ENCODE measurements at places on chromosomes 13 and 19. TPM values are rescaled to one million over a fixed set of nuclear protein-coding genes. Genes with fewer than 3 reads are reported as not detected.

GRCh38 chr19:41156207-41156606 lies 36.8 kb upstream of the CYP2S1 start:
- no peaks in the 10 kb centered on the region for H3K4me1 ChIP-seq
- H3K36me3 ChIP-seq, result no peaks in the 10 kb centered on the region
- H3K4me3 ChIP-seq, result no peak overlapping the region
- H3K27ac ChIP-seq, result no peak overlapping the region

Gene C19orf73
- 0.35 TPM for total RNA-seq

Gene LYPD3
- total RNA-seq, result 0.49 TPM

DNA sequence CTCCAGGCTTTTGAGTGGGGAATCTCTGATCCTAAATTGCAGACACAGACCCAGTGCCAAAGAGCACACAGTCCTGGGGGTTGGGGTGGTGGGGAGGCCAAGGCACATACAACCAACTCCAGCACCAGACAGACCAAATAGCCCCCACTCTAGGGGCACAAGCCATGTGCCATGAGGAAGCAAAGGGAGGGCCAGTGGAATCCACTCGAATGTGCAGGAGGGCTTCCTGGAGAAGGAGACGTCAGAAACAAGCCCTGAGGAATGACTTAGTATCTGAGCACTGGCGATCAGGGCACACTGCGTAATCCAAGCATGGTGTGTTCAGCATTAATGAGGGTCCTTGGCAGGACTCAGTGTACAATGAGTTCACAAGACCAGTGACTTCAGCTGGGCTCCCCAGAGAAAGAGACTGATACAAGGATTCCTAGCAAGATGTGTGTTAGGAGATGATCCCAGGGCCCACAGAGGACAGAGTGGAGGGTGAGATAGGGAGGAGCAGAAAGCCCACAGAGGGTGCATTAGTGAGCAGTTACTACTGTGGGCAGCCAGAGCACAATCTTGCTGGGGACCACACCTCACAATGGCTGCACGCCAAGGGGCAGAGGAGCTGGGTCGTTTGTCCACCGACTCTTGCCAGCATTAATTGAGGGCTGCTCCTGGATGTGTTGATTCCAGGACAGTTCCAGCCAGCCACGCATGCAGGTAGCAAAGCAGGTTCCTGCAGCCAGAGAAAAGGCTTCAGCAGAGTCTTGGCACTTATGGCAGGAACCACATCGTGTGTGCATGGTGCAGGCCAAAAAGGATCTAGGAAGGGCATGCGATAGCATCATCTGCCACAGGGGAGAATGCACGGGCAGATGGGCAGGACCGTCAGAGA lies 152.6 kb upstream of the VSTM2B start:
- no peaks in the 10 kb centered on the region for H3K4me1 ChIP-seq
- DNase-seq, result no peak
- H3K36me3 ChIP-seq, result no peaks in the 10 kb centered on the region
- no peak overlapping the region for H3K4me3 ChIP-seq

Gene FARP1
- 37.8 TPM for total RNA-seq

Gene NECTIN2
- 38.4 TPM for total RNA-seq

DNA sequence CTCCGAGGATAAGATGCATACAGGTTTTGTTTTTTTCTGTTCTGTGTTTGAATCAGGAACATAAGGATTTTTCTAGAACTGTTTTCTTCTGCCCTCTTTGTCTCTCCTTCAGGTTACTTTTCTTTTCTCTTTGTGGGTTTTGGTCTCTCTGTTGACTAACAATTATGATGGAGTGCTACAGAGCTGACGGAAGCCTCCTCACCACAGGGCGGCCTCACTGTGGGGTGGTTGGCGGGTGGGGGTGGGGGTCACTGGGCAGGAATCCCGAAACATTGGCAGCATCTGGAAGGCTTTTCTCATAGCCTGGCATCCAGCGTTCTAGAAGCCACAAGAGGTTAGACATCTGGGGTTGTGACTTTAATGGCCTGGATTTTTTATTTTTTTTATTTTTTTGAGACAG lies 12.0 kb upstream of the MATK start:
- H3K36me3 ChIP-seq, result no peaks in the 10 kb centered on the region
- no peak overlapping the region for H3K4me3 ChIP-seq
- H3K27ac ChIP-seq, result no peak overlapping the region
- H3K27me3 ChIP-seq, result peaks cover 33% of the 10 kb centered on the region
- DNase-seq, result no peak

DNA sequence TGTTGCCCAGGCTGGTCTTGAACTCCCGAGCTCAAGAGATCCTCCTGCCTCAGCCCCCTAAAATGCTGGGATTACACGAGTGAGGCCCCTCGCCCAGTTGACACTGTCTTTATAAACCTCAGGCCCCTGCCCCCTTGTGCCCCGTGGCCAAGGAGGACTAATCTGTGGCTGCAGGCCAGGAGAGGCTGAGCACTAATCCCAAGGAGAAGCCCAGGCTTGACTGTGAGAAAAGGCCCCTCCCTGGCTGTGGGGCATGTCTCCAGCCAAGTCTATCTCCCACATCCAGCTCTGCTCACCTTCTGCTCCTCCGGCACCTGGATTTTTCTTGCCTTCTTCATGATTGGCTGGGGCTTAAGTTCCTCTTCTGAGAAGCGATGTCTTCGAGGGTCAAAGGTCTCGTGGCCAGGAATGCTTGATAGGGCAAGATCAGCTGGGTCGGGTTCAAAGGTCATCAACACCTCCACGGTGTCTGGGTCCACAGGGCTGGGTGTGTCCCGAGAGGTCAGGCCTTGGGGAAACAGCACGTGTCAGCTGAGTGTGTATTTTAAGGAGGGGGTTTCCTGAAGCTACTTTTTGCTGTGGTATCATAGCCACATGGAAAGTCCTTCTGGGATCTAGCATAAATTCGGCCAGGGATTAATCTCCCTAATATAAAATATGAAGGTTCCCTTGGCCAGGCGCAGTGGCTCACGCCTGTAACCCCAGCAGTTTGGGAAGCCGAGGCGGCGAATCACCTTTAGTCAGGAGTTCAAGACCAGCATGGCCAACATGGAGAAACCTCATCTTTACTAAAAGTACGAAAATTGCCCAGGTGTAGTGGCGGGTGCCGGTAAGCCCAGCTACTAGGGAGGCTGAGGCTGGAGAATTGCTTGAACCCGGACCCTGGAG lies 3.8 kb downstream of the DBP start:
- peak; percentile 50 for DNase-seq
- H3K4me1 ChIP-seq, result peaks cover 68% of the 10 kb centered on the region
- H3K27me3 ChIP-seq, result no peaks in the 10 kb centered on the region
- peaks cover 15% of the 10 kb centered on the region for H3K36me3 ChIP-seq
- H3K27ac ChIP-seq, result no peak overlapping the region
- H3K4me3 ChIP-seq, result no peak overlapping the region

Gene POU4F1
- 2.4 TPM for total RNA-seq

- DNase-seq, result no peak
- peaks cover 16% of the 10 kb centered on the region for H3K27me3 ChIP-seq
- no peaks in the 10 kb centered on the region for H3K36me3 ChIP-seq
- no peak overlapping the region for H3K4me3 ChIP-seq
These were observed 47.5 kb downstream of the COLGALT1 start for GRCh38 chr19:17602872-17603510.

DNA sequence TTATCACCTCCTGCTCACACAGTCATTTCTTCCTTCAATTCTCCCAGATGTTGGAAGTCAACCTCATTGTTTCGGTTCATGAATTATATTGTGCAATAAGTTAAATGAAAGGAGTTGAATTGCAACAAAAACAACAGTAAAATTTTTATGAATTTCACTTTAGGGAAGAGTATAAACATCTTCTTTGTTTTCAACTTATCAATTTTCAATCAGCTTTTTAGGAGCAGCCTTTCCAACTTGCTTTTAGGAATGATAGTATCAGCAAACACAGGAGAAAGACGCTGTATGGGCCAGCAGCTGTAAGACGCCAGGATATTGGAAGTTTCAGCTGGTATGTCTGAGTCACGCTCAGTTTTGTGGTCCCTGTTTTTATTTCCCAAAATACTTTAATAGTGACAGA lies 132.5 kb upstream of the ARGLU1 start:
- no peaks in the 10 kb centered on the region for H3K27me3 ChIP-seq
- H3K4me3 ChIP-seq, result no peak overlapping the region
- H3K4me1 ChIP-seq, result no peaks in the 10 kb centered on the region
- no peaks in the 10 kb centered on the region for H3K36me3 ChIP-seq
- H3K27ac ChIP-seq, result no peak overlapping the region

DNA sequence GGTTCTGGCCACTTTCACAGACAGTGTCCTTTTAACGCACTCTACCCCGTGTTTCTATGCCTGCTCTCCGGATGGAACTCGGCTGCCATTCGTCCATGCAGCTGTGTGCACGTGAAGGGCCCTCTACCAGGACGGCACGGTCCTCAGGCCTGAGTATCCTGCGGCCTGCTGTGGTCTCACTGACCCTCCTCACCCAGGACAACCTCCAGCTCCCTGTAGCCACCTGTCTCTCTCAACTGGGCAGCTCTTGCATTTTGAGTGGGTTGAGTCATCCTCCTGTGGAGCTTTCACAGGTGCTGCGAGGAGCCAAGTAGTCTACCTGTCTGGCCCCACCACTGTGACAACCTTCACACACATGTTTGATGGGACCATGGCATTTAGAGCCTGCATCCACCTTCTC lies 321.7 kb upstream of the TSHZ3 start:
- H3K4me1 ChIP-seq, result peaks cover 12% of the 10 kb centered on the region
- no peak for DNase-seq
- H3K4me3 ChIP-seq, result no peak overlapping the region
- no peaks in the 10 kb centered on the region for H3K36me3 ChIP-seq
- H3K27me3 ChIP-seq, result no peaks in the 10 kb centered on the region
- no peak overlapping the region for H3K27ac ChIP-seq

Gene ZNF582
- total RNA-seq, result 5.3 TPM

- H3K27me3 ChIP-seq, result no peaks in the 10 kb centered on the region
- no peak for DNase-seq
- no peaks in the 10 kb centered on the region for H3K4me1 ChIP-seq
- H3K36me3 ChIP-seq, result no peaks in the 10 kb centered on the region
These were observed 614.1 kb downstream of the LMO7 start for GRCh38 chr13:76250211-76250610.

Gene CD79A
- 0.49 TPM for total RNA-seq

Gene PEX11G
- total RNA-seq, result 2.5 TPM

Gene RNF225
- not detected for total RNA-seq

DNA sequence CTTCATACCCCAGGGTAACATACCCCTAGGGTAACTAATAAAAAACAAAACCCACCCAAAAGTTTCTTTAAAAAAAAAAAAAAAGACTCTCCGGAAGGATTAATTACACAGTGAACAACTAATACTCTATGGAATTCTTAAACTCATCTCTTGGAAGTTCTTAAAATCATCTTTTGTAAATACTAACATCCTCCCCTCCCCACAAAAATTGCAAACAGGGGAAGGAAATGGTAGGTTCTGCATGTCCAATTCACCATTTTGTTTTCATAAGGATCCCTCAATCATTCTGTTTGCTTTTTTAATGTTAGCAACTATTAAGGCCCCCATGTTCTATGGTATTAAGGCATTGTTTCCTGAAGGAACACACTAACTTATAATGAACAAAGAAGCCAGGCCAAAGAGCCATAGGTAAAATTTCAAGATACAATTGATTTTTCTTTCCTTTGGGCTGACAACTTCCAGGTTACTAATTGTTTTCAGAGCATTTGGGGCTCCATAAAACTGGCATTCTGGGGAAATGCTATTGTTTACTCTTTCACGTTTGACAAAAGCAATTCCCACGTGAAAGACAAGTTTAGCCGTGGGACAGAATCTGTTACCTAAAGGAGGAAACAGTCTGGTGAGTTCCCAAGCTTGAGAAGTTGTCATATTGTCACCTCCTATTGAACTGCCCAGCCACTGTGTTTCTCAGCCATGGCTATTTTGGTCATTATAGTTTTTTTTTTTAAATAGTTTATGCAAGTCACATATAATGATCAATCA lies 107.0 kb downstream of the FLT1 start:
- H3K4me1 ChIP-seq, result no peaks in the 10 kb centered on the region
- no peak for DNase-seq
- H3K27me3 ChIP-seq, result no peaks in the 10 kb centered on the region

Gene KCNN4
- total RNA-seq, result 0.40 TPM

Gene NXNL1
- total RNA-seq, result not detected

- H3K27ac ChIP-seq, result no peak within 1 kb of the TSS
- H3K4me1 ChIP-seq, result peaks cover 12% of the 10 kb centered on the region
- no peak for DNase-seq
- peaks cover 74% of the 10 kb centered on the region for H3K36me3 ChIP-seq
- H3K27me3 ChIP-seq, result no peaks in the 10 kb centered on the region
These were observed at the start of gene ANGPTL8 for GRCh38 chr19:11239377-11240000. TSS of gene ANGPTL8 (plus strand) at chr19:11239619. CDS start at chr19:11239638, 19 bp downstream.

Measured in muscle of leg (tissue), 16 donors.